ENCODE measurements at places on chromosomes 5 and 9. TPM values are rescaled to one million over a fixed set of nuclear protein-coding genes. Genes with fewer than 3 reads are reported as not detected.

GRCh38 chr5:168712280-168712924, 133.2 kb upstream of the PANK3 start:
- H3K27ac ChIP-seq: no peak overlapping the region
- H3K4me1 ChIP-seq: peaks cover 14% of the 10 kb centered on the region
- no peaks in the 10 kb centered on the region for H3K36me3 ChIP-seq
- H3K4me3 ChIP-seq: no peak overlapping the region

The MEIKIN gene
- not detected for total RNA-seq

DNA sequence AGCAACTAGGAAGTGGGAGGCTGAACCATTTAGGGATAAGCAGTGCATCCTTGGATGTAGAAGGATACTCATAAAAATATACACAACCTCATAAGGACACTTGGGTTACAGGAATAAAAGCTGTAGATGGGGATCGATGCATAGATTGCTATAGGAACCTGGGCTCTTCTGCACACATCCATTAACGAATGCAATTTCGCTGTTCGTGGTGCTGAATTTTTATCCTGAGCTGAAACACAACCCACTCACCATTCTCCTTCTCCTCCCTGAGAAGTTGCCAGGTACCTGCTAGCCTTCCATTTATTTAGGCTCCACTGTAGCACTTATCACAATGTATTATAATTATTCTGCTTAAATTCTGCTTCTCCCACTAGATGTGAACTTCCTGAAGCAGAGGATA, 320.6 kb upstream of the BRINP1 start:
- H3K36me3 ChIP-seq: no peaks in the 10 kb centered on the region
- DNase-seq: peak; percentile 15
- peaks cover 55% of the 10 kb centered on the region for H3K27me3 ChIP-seq

The PCDHB15 gene
- 5.6 TPM for total RNA-seq

DNA sequence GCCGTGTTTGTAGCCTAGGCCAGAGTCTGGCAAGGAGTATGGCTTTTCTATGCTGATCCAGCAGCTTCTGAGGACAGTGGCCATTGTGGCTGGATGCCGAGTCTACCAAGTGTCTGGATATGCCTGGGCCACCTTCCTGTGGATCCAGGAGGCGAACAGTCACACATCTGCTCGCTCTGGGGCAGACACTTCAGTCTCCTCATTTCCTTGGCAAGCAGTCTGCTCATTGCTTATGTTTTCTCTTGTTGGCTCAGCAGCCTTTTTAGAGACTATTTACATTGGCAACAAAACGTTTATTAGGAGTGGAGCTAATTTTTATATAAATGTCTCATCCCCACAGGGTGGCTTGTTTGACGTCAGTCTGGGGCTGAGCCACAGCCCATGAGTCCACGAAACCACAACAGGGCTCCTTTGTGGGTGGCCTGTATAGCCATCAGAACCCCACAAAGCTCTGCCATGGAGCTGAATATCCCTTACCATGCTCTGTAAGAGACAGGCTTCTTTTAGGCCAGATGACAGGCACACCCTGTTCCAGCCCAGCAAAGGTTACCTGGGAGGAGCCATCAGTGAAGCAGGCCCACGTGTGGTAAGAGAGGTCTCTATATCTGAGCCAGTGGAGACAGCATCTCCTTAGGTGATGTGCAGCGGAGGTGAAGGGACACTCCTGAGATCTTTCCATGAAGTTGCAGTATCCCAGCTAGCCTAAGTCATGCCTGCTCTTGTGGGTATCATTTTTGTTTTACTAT, 221.7 kb downstream of the DIRAS2 start:
- H3K27me3 ChIP-seq: no peaks in the 10 kb centered on the region
- H3K4me1 ChIP-seq: peaks cover 11% of the 10 kb centered on the region
- no peaks in the 10 kb centered on the region for H3K36me3 ChIP-seq
- H3K4me3 ChIP-seq: no peak overlapping the region
- no peak for DNase-seq
- H3K27ac ChIP-seq: no peak overlapping the region

The PCDHA2 gene
- 1.2 TPM for total RNA-seq

The TOR4A gene
- 0.86 TPM for total RNA-seq

DNA sequence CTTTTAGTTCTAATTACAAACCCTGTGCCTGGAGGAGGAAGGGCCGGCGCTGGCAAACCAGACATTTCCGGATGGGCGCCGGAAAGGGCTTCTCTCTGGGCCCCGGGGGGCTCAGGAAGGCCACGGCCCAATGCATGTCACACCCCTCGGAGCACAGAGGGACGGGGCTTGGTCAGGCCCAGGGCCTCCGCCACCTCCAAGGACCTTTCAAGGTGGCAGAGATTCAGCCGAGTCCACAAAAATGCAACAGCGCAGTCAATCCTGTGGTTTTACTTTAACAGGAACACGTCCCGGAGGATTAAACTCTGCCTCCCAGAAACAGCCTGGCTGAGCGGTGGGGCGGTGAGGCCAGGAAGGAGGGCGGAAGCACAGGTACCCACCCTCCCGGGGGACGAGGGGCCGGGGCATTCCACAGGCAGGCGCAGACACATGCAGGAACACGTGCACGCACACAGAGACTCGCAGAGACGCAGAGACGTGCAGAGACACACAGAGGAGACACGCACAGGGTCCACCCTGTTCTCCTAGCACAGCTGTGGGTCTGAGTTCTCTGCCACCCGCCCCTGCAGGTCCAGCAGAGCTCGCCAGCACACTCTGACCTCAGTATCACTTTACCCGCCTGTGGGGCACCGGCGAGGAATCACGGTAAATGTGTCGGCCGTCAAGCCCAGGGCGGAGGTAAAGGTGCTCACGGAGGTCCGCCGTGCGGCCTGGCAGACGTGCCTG, 23.0 kb downstream of the SLC9A3 start:
- DNase-seq: no peak
- H3K27me3 ChIP-seq: peaks cover 35% of the 10 kb centered on the region
- no peaks in the 10 kb centered on the region for H3K36me3 ChIP-seq
- no peak overlapping the region for H3K27ac ChIP-seq
- no peaks in the 10 kb centered on the region for H3K4me1 ChIP-seq

The PCDHGA12 gene
- 1.5 TPM for total RNA-seq

- no peak for DNase-seq
- no peak overlapping the region for H3K4me3 ChIP-seq
- no peak overlapping the region for H3K27ac ChIP-seq
- H3K4me1 ChIP-seq: no peaks in the 10 kb centered on the region
- H3K36me3 ChIP-seq: no peaks in the 10 kb centered on the region
Measured at GRCh38 chr5:165309446-165309845, 1804.0 kb downstream of the MAT2B start.

DNA sequence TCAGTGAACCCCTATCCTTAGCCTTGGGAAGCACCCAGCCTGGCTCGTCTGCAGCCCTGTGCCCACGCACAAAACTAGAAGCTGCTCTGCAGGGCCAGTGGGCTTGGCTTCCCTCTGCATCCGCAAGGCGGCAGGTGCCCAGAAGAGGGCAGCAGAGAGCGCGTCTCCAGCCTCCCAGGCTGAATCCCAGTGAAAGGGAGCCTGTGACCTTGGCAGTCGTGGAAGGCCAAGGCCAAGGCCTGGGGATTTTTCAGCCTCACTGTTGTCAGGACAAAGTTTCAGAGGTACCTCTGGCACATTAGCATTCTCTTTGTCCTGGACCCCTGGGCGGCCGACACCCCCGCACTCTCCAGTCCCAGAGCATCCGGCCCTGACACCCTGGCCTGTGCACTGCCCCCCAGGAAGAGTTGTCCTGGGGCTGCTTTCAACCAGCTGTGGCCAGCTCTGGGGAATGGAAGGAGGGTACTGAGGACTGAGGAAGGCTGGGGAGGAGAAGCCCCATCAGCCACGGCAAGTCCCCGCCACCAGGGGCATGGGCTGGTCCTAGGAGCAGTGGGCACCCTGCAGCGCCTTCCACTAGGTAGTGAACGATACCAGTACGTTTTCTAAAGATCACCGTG, 63.6 kb upstream of the IL17B start:
- H3K4me3 ChIP-seq: no peak overlapping the region
- H3K36me3 ChIP-seq: no peaks in the 10 kb centered on the region
- peak overlapping the region; percentile 79 for H3K27ac ChIP-seq
- DNase-seq: peak; percentile 98

All from neural crest cell (in vitro differentiated cells).